Activated CD8-positive, alpha-beta memory T cell treated with anti-CD3 and anti-CD28 coated beads for 1 hour (primary cell): ENCODE measurements at places on chromosomes 1 and 21.

- no peak for DNase-seq
Measured at GRCh38 chr1:95286479-95286878, 52.5 kb downstream of the RWDD3 start.

GRCh38 chr1:55159571-55159970 lies 55.6 kb downstream of the USP24 start:
- no peak for DNase-seq

- DNase-seq = no peak
Measured at GRCh38 chr1:206816390-206817287, 44.3 kb upstream of the IL10 start.

DNA sequence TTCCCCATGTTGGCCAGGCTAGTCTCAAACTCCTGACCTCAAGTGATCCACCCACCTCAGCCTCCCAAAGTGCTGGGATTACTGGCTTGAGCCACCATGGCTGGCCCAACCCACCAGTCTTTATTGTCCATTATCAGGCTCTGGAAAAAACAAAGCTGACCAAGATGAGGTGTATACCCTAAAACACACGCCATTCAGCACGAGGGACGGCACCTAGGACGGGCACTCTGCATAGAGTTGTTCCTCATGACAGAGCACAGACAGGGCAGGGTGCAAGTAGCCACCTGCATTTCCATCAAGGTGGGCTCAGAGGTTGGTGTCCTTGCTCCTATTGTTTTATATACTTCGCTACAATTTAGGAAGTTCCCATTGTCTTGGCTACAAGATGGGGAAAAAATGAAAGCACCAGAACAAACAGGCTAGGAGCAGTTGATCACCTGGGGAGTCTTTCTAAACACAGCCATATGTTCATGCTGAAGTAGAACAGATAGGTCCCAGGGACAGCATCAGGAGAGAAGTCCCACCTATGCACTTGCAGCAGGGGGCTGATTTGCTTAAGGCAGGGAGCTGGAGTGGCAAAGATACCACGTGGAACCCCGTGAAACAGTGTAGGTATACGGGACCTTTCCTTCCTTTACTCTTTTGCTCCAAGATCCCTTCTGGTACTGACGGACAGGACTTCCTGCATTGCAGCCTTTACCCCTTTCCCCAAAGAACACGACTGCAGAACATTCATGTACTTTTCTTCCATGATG lies 4.5 kb downstream of the KRTCAP2 start:
- no peak for DNase-seq

GRCh38 chr1:245652660-245653427 lies 498.1 kb downstream of the KIF26B start:
- DNase-seq = no peak

- DNase-seq = no peak
Measured at GRCh38 chr1:175823406-175823805, 80.0 kb upstream of the TNR start.

DNA sequence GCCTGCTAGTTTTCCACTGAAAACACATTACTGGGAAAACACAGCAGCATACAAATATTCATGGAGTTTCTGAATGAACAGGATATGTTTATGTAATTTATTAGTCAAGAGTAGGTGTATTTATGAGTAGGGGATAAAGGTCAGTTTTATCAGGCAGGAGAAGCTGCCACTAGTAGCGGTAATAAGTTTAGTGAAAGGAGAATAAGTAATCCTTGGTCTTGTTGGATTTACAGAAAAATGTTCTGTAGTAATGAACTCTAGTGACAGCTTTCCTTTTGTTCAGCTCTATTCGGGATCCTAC lies 1.2 kb downstream of the MAST2 start:
- no peak for DNase-seq

DNA sequence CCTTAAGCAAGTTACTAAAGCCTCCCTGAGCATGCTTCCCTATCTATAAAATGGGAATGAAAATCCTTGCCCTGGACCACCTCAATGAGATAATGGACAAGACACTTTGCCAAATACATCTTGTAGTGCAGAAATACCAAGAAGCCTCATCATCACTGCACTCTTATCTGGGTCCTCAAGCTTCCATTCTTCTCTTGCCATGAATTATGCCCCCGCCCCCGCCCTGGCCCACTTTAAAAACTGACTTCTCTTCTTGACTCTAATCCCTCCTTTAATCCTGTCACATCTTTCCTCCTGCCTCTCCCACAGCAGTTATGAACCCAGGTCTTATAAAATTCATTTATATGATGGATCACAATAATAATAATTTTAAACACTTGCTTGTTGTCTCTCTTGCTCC lies 14.8 kb downstream of the ARHGEF11 start:
- no peak for DNase-seq

DNA sequence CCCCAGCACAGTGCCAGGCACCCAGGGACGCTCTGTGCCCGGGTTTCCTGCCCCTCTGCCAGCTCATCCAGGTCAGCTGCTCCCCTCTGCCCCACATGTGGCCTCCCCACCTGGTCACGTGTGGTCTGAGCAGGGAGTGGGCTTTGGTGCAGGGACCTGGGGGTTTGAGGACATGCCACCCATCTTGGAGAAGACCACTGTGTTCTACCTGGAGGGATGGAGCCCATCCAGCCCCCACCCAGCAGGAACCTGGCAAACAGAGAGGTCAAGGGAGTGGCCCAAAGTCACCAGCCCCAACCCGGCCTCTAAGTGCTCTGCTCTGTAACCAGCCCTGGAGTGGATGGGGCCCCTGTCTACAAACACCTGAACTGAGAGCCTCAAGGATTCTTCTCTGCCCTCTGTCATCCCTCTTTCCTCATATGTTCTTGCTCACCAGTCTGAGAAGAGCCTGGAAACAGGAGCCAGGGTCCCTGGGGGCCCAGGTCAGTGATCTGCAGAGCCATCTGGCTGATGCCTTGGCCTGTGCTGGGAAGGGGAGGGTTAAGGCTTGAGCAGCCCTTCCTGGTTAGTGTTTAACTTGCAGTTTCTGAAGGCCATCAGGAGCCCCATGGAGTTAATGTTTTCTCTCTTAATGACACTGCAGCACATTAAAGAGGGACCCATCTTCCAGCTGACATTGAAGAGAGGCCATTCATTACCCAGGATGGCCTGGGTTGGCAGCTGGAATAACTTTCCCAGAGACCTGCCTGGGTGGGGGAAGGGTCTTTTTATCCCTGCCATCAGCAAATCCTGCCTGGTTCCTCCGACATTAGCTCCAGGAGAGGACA lies 235.4 kb downstream of the PTPRU start:
- DNase-seq = no peak

GRCh38 chr1:53107570-53108322 lies 34.7 kb downstream of the SLC1A7 start:
- DNase-seq = no peak

DNA sequence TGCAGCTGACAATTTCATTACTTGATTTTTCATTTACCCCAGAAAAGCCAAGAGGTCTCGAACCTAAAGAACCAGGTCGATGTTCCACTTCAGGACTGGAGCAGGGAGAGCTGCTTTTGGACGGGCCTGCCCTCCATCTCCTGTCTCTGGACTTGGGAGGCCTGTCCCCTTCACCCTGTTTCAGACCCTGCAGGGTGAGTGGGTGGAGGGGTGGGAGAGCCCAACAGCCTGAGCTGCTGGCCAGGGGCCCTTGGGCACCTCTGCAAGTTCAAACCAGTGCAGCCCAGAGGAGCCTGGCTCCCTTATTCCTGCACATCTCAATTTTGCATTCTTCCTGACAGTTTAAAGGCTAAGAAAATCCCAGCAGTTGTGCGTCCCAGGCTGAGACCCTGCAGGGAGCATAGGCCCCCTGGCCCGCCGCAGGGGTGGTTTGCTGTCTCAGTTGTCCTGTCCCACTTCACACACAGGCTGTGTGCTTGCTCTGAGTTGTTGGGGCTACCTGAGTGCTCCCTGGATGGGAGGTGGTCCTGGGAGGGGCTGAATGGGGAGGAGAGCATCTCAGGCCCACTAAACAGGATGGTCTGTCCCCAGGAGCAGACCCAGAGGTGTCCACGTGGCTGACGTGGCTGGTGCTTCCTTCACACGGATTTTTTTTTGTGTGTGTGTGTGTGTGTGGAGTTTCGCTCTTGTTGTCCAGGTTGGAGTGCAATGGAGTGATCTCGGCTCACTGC lies 443.7 kb downstream of the PTPRU start:
- DNase-seq = no peak

GRCh38 chr1:81366173-81366572 lies 434.6 kb upstream of the ADGRL2 start:
- no peak for DNase-seq

DNA sequence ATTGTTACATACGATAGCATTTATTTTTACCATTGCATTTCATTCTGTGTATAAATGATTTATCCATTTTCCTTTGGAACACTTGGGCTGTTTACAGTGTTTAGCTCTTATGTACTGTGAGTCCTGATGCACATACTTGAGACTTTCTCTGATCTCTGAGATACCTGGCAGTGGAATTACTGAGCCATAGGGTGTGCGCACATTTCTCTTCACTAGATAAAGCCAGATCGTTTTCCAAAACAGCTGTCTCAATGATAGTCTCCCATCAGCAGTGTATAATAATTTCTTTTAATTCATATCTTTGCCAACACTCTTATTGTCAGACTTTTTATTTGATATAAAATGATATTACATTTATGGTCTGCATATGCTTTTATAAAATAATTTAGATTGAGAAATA lies 66.2 kb downstream of the VPS13D start:
- DNase-seq = no peak

DNA sequence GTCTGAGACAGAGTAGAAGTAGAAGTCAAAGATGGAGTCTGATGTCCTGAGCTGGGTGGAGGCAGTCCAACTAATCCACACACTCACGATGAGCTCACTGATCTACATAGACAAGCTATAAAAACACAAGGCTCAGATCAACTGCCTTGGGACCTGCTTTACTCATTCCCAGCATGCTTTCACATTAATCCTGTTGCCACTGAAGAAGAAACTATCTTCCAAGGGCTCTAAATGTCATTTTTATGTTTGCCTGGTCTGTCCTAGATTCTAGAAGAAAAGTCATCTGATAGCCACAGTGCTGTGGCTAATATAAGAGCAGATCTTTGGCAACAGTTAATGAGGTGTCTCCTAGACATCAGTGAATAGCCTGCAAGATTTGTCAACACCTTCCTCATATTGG lies 522.7 kb downstream of the NUF2 start:
- no peak for DNase-seq

GRCh38 chr1:222921945-222922344 lies 107.1 kb downstream of the DISP1 start:
- DNase-seq = no peak

- DNase-seq = no peak
Measured at GRCh38 chr1:182639330-182639729, 35.1 kb upstream of the RGS16 start.

- no peak for DNase-seq
Measured at GRCh38 chr1:69794831-69795230, 227.1 kb downstream of the LRRC7 start.

GRCh38 chr1:213330281-213330680 lies 279.2 kb downstream of the RPS6KC1 start:
- no peak for DNase-seq

DNA sequence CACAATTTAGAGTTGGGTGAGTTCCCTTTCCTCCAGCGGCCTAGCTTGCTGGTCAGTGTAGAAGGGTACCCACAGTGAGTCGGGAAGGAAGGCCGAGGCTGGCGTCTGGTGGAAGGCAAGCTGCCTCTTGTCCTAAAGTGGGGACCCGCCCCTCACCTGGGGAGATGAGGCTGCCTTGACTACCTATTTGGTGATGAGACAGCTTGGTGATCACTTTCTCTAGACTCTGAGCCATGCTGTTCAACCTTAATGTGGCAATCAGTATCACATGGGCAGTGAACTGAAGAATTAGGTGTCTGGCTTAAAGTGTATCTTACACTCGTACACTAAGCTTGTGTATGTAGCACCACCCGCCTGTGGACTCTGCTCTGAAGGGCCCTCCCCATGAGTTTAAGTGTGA lies 100.7 kb downstream of the COLGALT2 start:
- no peak for DNase-seq

DNA sequence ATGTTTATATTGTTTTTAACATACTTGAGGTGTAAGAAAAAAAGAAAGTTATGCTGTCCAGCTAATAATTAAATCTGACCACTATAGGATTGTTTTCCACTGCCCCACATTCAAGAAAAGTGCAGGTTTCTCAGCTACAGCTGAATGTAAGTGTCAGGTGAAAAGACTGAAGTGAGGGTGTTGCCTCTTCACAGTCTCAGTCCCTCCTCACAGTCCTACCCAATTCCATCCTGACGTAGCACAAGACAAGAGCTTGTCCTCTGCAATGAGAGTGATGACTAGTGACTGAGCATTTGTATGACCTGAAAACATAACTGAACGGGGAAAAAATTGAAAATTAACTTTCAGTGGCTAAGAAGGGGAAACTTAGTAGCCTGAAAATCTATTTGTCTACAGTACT lies 1039.5 kb downstream of the ADGRL2 start:
- DNase-seq = no peak

GRCh38 chr1:14500041-14500440 lies 98.4 kb upstream of the KAZN start:
- no peak for DNase-seq

DNA sequence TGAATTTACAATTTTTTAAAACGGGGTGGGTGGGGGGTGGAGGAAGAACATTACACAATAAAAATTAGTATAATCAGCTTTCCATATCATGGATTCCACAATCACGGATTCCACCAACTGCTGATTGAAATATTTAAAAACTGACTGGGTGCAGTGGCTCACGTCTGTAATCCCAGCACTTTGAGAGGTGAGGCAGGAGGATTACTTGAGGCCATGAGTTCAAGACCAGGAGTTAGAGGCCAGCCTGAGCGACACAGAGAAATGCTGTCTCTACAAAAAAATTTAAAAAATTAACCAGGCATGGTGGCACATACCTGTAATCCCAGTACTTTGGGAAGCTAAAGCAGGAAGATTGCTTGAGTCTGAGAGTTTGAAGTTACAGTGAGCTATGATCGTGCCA lies 254.7 kb downstream of the ATG4C start:
- no peak for DNase-seq

DNA sequence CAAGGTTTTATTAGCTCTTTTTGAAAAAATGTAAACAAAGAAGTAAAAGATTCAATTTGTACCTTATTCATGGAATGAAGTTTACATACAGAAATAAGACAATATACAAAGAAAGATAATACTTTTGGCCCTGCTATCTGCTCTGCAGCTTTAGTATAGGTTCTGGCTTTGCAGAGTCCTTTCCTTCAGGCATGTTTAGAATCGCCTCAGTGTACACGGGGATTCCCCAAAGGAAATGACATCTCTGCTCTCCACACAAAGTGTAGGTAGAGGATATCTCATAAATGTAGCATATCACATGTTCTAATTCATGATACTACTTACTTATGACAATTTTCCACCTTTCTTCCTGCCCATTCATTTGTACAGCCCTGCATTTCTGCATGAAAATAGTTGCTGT lies 222.6 kb upstream of the DPYD start:
- no peak for DNase-seq
